Right cardiac atrium (tissue), 5 donors: ENCODE measurements at places on chromosomes 4 and X. TPM values are rescaled to one million over a fixed set of nuclear protein-coding genes. Genes with fewer than 3 reads are reported as not detected.

The SUPT20HL1 gene
- not detected for polyA plus RNA-seq

The FGFR3 gene
- polyA plus RNA-seq: 4.5 TPM

The KCNE5 gene
- polyA plus RNA-seq: 0.32 TPM

The HPGDS gene
- polyA plus RNA-seq: 0.48 TPM

The L1CAM gene
- 7.3 TPM for polyA plus RNA-seq

The GNRHR gene
- polyA plus RNA-seq: not detected

The SRPX2 gene
- 4.1 TPM for polyA plus RNA-seq

The GPRIN3 gene
- 2.1 TPM for polyA plus RNA-seq

The CLCN4 gene
- 11.0 TPM for polyA plus RNA-seq
